Colonic mucosa (tissue), 4 donors: ENCODE measurements at places on chromosomes 12 and 14.

DNA sequence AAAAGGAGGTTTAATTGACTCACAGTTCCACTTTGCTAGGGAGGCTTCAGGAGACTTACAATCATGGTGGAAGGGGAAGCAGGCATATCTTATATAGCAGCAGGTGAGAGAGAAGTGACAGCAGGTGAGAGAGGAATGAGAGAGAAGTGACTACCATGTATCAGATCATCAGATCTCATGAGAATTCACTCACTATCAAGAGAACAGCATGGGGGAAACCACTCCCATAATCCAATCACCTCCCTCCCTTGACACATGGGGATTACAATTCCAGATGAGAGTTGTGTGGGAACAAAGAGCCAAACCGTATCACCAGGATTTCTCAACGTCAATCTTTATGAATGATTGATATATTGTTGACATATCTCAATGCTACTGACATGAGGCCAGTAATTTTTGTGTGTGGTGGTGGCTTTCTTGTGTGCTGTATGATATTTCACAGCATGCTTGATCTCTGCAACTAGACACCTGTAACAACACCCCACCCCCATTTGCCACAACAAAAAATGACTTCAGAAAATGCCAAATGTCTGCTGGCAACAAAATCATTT, 1470.9 kb upstream of the SEL1L start:
- DNase-seq: no peak

GRCh38 chr12:24705741-24706358, 243.1 kb downstream of the BCAT1 start:
- DNase-seq: no peak

- no peak for DNase-seq
Measured at GRCh38 chr12:30635385-30635784, 60.3 kb downstream of the IPO8 start.

- no peak for DNase-seq
Measured at GRCh38 chr12:128817111-128818015, 6.4 kb downstream of the SLC15A4 start.

DNA sequence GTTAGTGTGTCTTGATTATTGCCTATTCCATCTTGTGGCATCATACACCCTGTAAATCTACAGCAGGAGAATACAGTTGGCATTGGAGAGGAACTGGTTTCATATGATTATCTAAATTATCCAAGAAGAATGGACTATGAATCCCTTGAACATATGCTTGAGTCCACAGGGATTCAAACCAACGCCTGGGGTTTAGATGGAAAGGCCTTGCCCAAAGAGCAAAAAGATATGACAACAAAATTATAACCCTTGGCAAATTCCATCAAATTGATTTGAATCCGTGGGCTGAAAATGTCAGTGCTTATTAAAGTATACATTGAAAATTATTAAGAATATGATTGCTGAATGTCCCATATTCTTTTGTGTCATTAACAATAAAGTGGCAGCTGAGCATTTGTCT, 108.2 kb downstream of the PDE3A start:
- DNase-seq: no peak

DNA sequence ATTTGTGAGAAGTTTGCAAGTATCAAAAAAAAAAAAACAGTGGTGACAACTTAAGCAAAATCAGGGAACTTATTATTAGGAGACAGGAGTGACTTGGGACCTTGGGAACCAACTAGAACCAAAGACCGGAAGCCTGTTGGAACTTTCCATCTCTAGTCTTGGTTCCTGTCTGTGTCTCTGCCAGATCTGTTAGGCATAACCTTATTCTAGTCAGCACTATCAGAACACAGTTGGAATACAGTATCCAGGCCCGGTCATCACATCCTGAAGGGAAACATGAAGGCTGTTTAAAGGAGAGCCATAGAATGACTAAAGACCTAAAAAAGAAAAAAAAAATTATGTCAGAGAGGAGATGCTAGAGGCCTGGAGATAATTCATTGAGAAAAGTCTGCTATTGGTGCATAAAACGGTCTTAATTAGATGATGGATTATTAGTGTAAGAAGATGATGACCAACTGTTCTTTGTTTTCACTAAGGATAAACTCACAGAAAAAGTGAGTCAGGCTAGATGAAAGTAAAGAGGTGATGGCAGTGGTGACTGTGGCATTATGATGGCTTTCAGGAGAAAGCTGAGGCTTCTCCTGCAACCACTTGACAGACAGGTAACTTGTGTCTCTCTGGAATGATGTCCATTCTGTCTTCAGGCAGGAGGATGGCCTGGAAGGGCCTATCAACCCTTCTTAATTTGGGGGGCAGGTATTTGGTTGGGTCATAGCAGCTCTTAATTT, 28.2 kb downstream of the DACT1 start:
- DNase-seq: no peak

DNA sequence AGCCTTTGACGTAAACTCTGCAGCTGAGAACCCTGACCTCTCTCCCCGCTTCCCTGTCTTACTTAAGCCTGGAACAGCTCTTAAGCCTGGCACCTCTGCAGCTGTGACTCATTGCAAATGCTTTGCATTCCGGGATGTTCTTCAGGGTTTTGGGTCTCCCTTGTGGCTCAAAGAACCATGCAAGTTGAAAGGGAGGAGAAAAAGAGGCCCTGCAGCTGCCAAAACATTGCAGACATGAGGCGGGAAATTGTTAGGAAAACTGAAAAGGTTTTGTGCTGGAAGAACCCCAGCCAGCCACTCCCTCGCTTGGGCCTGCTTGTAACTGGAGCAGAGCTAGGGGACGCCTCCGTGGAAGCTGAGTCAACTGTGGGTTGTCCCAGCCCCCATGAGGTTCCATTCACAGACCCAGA, 60.2 kb upstream of the FERMT2 start:
- DNase-seq: peak; percentile 31

- DNase-seq: peak; percentile 70
Measured at GRCh38 chr14:102551995-102552705, 40.3 kb upstream of the RCOR1 start.

DNA sequence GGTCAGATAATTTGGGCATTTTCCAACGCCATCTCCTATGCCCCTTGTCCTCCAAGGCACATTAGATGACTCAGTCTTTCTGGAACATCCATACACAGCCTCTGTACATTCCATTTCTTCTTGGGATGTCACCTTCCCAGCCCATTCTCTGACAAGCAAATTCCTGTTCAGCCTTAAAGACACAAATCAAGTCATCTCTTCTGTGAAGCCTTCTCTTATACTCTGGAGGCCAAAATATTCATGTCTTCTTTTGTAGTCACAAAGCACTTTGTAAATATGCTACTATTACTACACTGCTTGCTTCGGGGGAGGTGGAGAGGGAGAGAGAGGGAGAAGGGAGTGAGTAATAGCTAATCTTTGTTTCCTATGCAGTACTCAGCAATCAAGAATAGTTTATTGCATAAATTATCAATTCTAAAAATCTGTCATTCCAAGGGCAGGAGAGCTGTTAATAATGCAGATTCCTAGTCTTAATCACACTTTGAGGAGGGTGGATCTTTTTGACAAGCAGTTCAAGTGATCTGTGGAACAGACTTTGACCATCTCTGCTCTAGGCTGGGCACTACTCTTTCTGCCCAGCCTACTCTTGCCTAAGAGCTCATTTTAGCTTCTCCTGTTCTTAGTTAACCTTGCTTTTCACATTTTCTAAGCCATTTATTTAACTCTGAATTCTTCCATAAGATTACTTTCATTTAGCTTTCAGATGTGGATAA, 27.9 kb downstream of the KCNMB4 start:
- no peak for DNase-seq

GRCh38 chr14:89298056-89298834, 118.8 kb downstream of the FOXN3 start:
- no peak for DNase-seq

DNA sequence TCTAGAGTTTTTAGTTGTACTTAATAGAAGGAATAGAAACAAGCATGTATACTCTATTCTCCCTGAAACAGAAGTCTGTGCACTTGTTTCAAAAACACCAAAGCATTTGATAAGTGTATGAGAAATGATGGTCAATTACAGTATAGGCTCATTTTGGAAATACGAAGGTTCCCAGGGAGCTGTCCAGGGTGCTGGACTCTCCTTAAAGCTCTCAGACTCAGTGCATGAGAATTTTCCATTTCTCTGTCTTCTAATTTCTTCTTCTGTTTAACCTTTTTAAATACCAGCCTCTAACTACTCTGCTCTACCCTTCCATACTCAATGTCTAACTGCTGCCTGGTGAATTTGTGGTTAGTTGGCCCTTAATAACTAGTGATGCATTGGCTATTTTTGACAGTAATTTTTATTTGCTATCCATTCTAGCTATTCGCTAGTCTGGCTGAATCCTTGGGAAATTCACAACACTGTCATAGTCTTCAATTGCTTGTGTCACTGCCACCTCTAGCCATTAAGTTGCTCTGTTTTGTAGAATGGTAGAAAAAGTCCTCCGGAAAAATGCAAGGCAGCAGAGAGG, 229.2 kb downstream of the NRXN3 start:
- DNase-seq: no peak

DNA sequence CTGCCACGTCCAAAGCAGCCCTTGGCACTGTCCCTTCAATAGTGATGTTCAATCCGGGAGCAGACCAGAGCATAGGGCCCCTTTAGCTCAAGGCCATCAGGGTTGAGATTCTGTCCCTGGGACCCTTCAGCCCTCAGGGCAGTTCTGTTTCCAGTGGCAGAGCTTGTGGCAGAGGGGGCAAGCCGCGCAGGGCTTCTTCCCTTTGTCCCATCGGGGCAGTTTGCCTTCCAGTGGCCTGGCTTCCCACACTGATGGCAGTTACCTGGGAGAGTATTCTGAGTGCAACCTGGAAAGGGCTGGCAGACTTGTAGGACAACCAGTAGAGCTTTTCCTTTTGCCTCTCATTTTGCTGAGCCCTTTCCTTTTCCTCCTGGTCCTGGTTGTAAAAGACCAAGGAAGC, 43.7 kb upstream of the RNU6-8 start:
- DNase-seq: no peak

DNA sequence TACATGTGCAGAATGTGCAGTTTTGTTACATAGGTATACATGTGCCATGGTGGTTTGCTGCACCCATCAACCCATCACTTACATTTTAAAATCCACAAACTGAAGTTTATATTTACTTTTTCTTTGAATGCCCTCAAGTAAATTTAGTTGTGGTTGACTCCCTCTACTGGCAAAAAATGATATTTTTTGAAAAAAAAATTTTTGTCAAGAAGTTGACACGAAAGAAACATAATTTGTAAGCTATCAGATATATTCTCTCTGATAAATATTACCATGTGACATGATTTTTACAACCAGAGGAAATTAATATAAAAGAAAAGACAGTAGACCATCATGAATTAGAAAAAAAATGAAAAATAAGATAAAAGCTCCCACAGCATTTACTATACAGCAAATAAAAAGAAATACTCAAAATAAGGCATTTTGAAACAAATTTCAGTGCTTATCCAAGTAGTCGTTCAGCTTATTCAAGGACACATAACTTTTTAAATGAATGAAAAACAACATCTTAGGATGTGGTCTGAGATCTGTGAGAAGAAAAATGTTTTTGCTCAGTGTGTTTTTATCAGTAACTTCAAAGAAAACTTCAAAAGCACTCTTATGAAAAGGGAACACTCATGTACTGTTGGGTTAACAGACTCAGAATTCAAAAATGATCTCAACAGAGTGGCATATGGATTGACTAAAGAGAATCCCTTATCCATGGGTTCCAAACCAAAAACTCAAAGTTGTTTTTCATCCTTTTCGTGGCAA, 30.0 kb upstream of the GRIP1 start:
- DNase-seq: no peak

GRCh38 chr12:55997535-55997859, 421 bp downstream of the SUOX start:
- DNase-seq: peak; percentile 54

GRCh38 chr14:34742270-34743115, 28.1 kb upstream of the CFL2 start:
- no peak for DNase-seq

- DNase-seq: no peak
Measured at GRCh38 chr14:91116913-91117588, 3.2 kb downstream of the DGLUCY start.

- peak; percentile 89 for DNase-seq
Measured at GRCh38 chr12:13362260-13362841, 165.8 kb downstream of the EMP1 start.

- no peak for DNase-seq
Measured at GRCh38 chr14:99235582-99236320, 36.2 kb downstream of the BCL11B start.

DNA sequence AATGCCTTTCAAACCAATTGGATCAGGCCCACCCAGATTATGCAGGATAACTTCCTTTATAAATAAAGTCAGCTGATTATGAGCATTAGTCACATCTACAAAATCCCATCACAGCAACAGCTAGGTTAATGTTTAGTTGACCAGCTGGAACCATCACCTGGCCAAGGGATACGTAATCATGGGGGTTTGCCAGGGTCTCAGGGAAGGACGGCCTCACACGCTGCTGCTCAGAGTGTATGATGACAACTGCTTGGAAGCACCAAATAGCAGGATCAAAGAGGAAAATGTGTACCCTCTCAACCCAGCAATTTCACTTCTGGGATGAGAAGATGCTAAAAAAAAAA, 162.6 kb downstream of the SLC15A4 start:
- no peak for DNase-seq

- no peak for DNase-seq
Measured at GRCh38 chr12:103177639-103178255, 220.3 kb downstream of the ASCL1 start.

DNA sequence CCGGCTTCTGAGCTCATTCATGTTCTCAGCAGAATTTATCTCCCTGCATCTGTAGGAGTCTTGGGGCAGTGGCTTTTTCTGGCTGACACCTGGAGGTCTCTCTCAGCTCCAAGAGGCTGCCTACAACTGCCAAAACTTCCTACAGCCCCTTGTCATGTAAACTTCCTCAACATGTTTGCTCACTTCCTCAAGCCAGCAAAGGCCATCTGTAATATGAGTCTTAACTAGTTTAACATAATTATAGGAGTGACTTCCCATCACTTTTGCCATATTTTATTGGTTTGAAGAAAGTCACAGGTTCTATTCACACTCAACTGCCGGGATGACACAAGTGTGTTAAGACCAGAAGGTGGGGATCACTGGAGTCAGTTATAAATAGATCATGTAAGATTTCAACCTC, 194.0 kb downstream of the VRK1 start:
- no peak for DNase-seq

- no peak for DNase-seq
Measured at GRCh38 chr12:132118876-132119275, 25.2 kb downstream of the DDX51 start.

DNA sequence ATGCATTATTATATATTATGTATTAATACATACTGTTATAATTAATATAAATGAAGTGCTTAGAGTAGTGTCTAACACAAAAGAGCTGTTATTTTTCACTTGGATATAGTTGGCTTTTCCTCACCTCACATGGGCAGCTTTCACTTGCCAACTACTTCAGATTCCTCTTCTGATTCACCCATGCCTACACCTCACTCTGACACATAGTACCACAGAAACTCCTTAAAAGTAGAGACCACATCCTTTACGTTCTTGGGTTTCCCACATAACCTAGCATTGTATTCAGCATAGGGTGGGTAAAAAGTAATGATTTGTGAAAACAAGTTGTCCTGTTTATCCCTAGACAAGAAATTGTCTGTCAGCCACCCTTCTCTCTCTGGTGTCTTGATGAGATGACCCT, 61.0 kb downstream of the DIO2 start:
- no peak for DNase-seq

GRCh38 chr12:89154743-89155499, 197.4 kb downstream of the DUSP6 start:
- no peak for DNase-seq
